Karpas-422 (cell line): ENCODE measurements at places on chromosomes 7 and 10. TPM values are rescaled to one million over a fixed set of nuclear protein-coding genes. Genes with fewer than 3 reads are reported as not detected.

DNA sequence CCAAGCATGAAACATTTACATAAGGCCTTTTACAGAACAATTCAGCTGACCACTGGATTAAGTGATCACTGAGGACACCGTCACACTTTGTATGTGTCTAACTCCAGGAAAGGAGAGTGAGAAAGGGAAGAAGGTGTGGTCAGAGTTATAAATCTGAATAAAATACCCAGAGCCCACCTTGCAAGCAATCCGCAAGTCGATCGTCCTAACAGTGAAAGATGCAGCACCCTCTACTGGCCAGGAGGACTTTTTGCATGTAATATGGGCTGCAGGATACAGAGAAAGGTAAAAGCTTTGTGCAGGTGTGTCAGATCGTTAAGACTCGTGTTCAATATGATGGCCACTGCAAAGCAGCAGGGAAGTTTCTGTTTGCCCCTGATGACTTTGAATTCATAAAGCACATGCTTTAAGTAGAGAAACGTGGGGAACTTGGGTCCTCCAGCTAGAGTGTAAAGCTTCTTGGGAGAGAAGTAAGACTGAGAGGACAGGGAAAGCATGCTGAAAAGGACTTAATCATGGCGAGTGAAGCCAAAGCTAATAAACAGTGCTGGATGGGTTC is 68.5 kb upstream of the BMPER start:
- no peak overlapping the region for H3K27ac ChIP-seq
- no peak overlapping the region for H3K4me3 ChIP-seq
- H3K36me3 ChIP-seq, result no peaks in the 10 kb centered on the region
- DNase-seq, result peak; percentile 78

- no peak overlapping the region for H3K27ac ChIP-seq
- peak; percentile 87 for DNase-seq
- H3K4me1 ChIP-seq, result peaks cover 3% of the 10 kb centered on the region; the same call in 1 of the 2 replicates
- H3K4me3 ChIP-seq, result no peak overlapping the region
Measured at GRCh38 chr7:101363734-101364374, 1.2 kb downstream of the COL26A1 start.

GRCh38 chr10:9789996-9790395 is 1227.7 kb upstream of the CELF2 start:
- DNase-seq, result peak; percentile 91
- peak overlapping the region; percentile 56 for H3K4me3 ChIP-seq
- no peaks in the 10 kb centered on the region for H3K27me3 ChIP-seq
- H3K4me1 ChIP-seq, result peaks cover 54% of the 10 kb centered on the region
- peak overlapping the region; percentile 80 for H3K27ac ChIP-seq

GRCh38 chr7:8442814-8443304 is 9.4 kb downstream of the NXPH1 start:
- no peaks in the 10 kb centered on the region for H3K27me3 ChIP-seq
- no peak for DNase-seq
- no peak overlapping the region for H3K4me3 ChIP-seq
- H3K27ac ChIP-seq, result no peak overlapping the region
- no peaks in the 10 kb centered on the region for H3K36me3 ChIP-seq

GRCh38 chr7:98852826-98853225 is 17.0 kb downstream of the TMEM130 start:
- no peaks in the 10 kb centered on the region for H3K36me3 ChIP-seq
- H3K4me3 ChIP-seq, result no peak overlapping the region
- DNase-seq, result no peak
- peaks cover 22% of the 10 kb centered on the region for H3K4me1 ChIP-seq
- no peaks in the 10 kb centered on the region for H3K27me3 ChIP-seq
- no peak overlapping the region for H3K27ac ChIP-seq

GRCh38 chr7:129741743-129742213 is 130.3 kb downstream of the NRF1 start:
- DNase-seq, result no peak
- H3K27ac ChIP-seq, result no peak overlapping the region
- H3K4me3 ChIP-seq, result no peak overlapping the region
- no peaks in the 10 kb centered on the region for H3K4me1 ChIP-seq
- no peaks in the 10 kb centered on the region for H3K27me3 ChIP-seq

GRCh38 chr10:44947371-44948152 is 12.0 kb upstream of the RASSF4 start:
- peaks cover 51% of the 10 kb centered on the region for H3K4me1 ChIP-seq
- H3K27me3 ChIP-seq, result no peaks in the 10 kb centered on the region
- peak overlapping the region; percentile 93 for H3K27ac ChIP-seq
- H3K36me3 ChIP-seq, result no peaks in the 10 kb centered on the region
- peak; percentile 81 for DNase-seq

- peaks cover 16% of the 10 kb centered on the region for H3K4me1 ChIP-seq
- no peak for DNase-seq
- no peaks in the 10 kb centered on the region for H3K27me3 ChIP-seq
- H3K36me3 ChIP-seq, result no peaks in the 10 kb centered on the region
- no peak overlapping the region for H3K4me3 ChIP-seq
- no peak overlapping the region for H3K27ac ChIP-seq
Measured at GRCh38 chr10:117249493-117250093, 8.7 kb downstream of the SLC18A2 start.

GRCh38 chr7:65250697-65251395 is 122.8 kb upstream of the ZNF92 start:
- no peaks in the 10 kb centered on the region for H3K4me1 ChIP-seq
- H3K27me3 ChIP-seq, result no peaks in the 10 kb centered on the region
- no peak overlapping the region for H3K4me3 ChIP-seq
- DNase-seq, result no peak
- H3K27ac ChIP-seq, result no peak overlapping the region

- H3K4me1 ChIP-seq, result peaks cover 8% of the 10 kb centered on the region
- H3K4me3 ChIP-seq, result no peak overlapping the region
- no peaks in the 10 kb centered on the region for H3K36me3 ChIP-seq
Measured at GRCh38 chr7:16847381-16847860, 34.4 kb downstream of the AGR3 start.

- no peaks in the 10 kb centered on the region for H3K27me3 ChIP-seq
- DNase-seq, result peak; percentile 85
- no peak overlapping the region for H3K4me3 ChIP-seq
- H3K4me1 ChIP-seq, result peaks cover 2% of the 10 kb centered on the region
Measured at GRCh38 chr10:73644015-73644743, 2.9 kb upstream of the MYOZ1 start.

- no peaks in the 10 kb centered on the region for H3K27me3 ChIP-seq
- H3K27ac ChIP-seq, result no peak overlapping the region
- H3K36me3 ChIP-seq, result no peaks in the 10 kb centered on the region
- DNase-seq, result no peak
- peaks cover 5% of the 10 kb centered on the region; the same call in 1 of the 2 replicates for H3K4me1 ChIP-seq
- no peak overlapping the region for H3K4me3 ChIP-seq
Measured at GRCh38 chr10:3676564-3676963, 108.4 kb downstream of the KLF6 start.

- no peak for DNase-seq
- H3K27me3 ChIP-seq, result no peaks in the 10 kb centered on the region
- no peak overlapping the region for H3K27ac ChIP-seq
- H3K36me3 ChIP-seq, result no peaks in the 10 kb centered on the region
Measured at GRCh38 chr10:4696186-4696585, 129.8 kb upstream of the AKR1E2 start.

DNA sequence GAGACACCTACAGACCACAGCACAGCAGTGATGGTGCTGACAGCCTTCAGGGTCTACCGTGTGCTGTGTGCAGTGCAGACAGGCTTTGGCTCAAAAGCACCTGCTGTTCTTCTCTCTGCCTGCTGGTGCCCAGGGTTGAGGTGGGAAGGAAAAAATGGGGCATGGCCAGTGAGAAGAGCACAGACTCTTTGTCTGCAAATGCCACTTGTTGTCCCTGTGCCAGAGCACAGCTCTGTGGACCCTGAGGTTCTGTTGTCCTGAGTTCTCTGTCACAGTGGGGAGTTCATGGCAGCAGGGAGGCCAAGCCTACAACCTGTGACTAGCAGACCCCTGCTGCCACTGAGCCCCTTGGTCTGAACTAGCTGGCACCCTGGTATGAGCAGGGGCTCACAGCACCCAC is 376.7 kb downstream of the GLRX3 start:
- no peak overlapping the region for H3K4me3 ChIP-seq
- no peak for DNase-seq
- H3K36me3 ChIP-seq, result no peaks in the 10 kb centered on the region
- no peak overlapping the region for H3K27ac ChIP-seq
- no peaks in the 10 kb centered on the region for H3K27me3 ChIP-seq
- no peaks in the 10 kb centered on the region for H3K4me1 ChIP-seq

DNA sequence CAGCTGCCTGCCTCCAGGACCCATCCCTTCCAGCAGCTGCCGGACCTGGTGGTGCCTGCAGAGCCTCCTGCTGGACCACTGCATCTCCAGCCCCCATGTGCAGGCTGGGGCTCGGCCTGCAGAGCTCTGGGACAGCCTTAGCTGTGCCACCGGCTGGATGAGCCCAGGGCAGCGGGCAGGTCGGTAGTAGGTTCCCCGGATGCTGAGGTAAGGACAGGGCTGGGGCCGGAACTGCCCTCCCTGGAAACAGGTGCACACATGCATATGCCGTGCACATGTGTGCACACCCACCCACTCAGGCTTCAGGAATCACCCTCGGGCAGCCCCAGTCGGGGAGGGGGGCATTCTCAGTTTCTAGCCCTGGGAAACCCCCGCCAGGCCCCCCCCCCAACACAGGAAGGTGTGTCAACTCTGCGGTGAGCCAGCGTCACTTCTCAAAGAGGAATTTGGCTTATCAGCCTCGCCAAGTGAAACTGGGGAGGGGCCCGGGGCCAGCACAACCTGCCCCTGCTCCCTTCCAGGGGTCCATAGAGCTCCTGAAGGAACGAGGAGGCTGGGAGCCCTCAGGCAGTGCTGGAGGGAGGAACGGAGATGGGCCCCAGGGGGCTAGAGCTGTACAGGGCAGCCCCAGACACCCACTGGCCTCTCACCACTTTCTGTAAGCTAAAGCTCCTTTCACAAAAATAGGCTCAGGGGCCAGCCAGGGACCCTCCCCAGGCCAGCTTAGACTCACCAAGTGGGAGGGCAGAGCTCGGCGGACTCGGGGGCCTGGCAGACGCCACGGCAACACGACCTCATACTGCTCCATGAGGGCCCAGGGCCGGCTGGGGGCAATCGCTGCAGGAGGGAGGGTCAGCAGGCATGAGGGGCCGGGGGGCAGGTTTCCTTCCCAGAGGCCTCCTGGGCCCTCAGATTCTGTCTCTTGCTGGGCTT is 1.7 kb downstream of the ADAM8 start:
- H3K27ac ChIP-seq, result no peak overlapping the region
- H3K4me3 ChIP-seq, result no peak overlapping the region
- H3K36me3 ChIP-seq, result no peaks in the 10 kb centered on the region
- peaks cover 16% of the 10 kb centered on the region for H3K4me1 ChIP-seq
- no peaks in the 10 kb centered on the region for H3K27me3 ChIP-seq
- DNase-seq, result peak; percentile 46

- peaks cover 3% of the 10 kb centered on the region; the same call in 1 of the 2 replicates for H3K36me3 ChIP-seq
- H3K4me1 ChIP-seq, result peaks cover 40% of the 10 kb centered on the region
- H3K4me3 ChIP-seq, result no peak overlapping the region
- no peak for DNase-seq
- H3K27ac ChIP-seq, result no peak overlapping the region
- no peaks in the 10 kb centered on the region for H3K27me3 ChIP-seq
Measured at GRCh38 chr10:112221545-112221944, 38.0 kb upstream of the GPAM start.

DNA sequence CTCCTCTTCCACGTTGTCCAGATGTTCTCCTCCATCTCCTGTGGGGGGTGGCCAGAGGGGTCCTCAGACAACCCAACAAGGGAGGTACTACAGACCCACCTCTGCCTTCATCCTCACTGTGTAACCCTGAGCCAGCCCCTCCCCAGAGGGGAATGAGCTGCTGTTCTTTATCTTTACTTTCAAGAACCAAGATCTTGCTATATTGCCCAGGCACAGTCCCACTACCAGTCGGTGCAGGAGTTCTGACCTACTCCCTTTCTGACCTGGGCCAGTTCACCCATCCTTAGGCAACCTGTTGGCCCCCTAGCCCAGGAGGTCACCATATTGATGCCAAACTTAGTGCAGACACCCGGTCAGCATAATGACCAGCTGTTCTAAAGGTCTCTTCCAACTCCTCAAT is 16.8 kb upstream of the MTPAP start:
- H3K27me3 ChIP-seq, result no peaks in the 10 kb centered on the region
- peaks cover 22% of the 10 kb centered on the region for H3K4me1 ChIP-seq
- no peak overlapping the region for H3K27ac ChIP-seq
- DNase-seq, result no peak

- DNase-seq, result peak; percentile 73
- no peak overlapping the region for H3K27ac ChIP-seq
- no peak overlapping the region for H3K4me3 ChIP-seq
- no peaks in the 10 kb centered on the region for H3K36me3 ChIP-seq
- no peaks in the 10 kb centered on the region for H3K27me3 ChIP-seq
Measured at GRCh38 chr7:17301471-17302456, 3.3 kb downstream of the AHR start.

DNA sequence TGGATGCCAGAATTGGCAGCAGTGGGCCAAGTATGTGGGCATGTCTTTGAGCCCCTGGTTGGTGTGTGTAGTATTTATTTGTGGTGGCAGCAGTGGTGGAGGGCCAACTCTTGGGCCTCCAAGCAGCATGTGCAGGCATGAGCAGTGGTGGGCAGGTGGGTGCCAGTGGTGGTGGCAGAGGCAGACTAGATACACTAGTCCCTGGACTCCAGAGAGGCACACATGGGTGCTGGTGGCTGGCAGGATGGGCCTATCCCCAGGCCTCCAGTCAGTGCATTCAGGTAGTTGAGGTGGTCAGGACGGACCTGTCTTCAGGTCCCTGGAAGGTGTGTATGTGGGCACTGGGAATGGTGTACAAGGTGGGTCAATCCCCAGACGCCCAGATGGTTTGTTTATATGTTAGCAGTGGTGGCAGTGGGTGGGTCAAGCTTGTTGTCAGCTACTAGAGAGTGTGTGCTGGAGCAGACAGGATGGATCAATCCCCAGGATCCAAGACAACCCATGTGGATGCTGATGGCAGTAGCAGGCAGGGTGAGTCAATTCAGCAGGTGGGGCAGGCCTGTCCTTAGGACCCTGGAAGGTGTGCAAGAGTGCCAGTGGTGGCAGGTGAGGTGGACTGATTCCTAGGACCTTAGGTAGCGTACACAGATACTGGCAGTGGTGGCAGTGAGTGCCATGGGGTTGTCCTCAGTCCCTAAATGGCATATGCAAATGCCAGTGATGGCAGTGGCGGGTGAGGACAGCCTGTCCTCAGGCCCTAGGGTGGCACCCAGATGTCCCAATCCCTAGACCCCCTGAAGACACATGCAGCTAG is 294.3 kb downstream of the RPS24 start:
- no peaks in the 10 kb centered on the region for H3K36me3 ChIP-seq
- peaks cover 9% of the 10 kb centered on the region; the same call in 1 of the 2 replicates for H3K27me3 ChIP-seq
- H3K27ac ChIP-seq, result no peak overlapping the region

The HYAL4 gene
- total RNA-seq, result not detected in 2 replicates

The LRIT1 gene
- total RNA-seq, result not detected in 2 replicates

The ATOH7 gene
- not detected in 2 replicates for total RNA-seq

The CTAGE15 gene
- not detected in 2 replicates for total RNA-seq

The PRRT4 gene
- not detected in 2 replicates for total RNA-seq

The TRDMT1 gene
- total RNA-seq, result 3.1 and 8.3 TPM in 2 replicates

The NUTM2B gene
- total RNA-seq, result 0.34 and 0.61 TPM in 2 replicates

The PGAM2 gene
- total RNA-seq, result 1.9 TPM in 1 of 2 replicates, not detected in the other
